ENCODE measurements at places on chromosomes 3 and 15. TPM values are rescaled to one million over a fixed set of nuclear protein-coding genes. Genes with fewer than 3 reads are reported as not detected.
A peak's percentile ranks its signal among the peaks of the same experiment; 100 is the strongest.

TMEM207 gene
- not detected for total RNA-seq

DNA sequence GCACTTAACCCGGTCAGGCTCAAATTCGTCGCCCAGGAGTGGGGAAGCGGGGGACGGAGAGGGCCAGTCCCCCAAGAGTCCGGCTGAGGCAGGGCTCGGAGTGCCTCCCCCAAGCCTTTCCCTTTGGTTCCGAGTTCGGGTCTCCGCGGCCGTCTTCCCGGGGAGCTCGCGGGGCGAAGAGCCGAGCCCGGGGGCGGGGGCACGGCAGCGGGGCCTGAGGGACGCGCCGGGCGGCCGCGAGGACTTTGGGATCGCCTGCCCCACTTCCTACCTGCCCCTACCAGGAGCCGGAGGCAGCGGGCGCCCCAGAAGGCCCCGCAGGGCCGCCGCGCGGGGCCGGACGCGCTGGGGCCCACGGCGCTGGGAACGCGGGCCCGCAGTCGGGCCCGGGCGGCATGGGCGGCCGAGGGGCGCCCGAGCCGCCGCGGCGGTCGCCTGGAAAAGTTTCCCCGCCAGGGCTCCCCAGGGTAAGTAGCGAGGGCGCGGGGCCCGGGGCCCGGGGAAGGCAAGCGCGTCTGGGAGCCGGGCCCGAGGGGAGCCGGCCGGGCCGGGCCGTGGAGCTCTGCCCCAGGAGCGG is 2.8 kb downstream of the FURIN start:
- H3K4me1 ChIP-seq = peaks cover 39% of the 10 kb centered on the region
- no peaks in the 10 kb centered on the region for H3K36me3 ChIP-seq
- no peaks in the 10 kb centered on the region for H3K27me3 ChIP-seq
- peak; percentile 62 for DNase-seq
- peak overlapping the region; percentile 93 for H3K27ac ChIP-seq

FBXW12 gene
- not detected for total RNA-seq

- no peak overlapping the region for H3K4me3 ChIP-seq
- no peaks in the 10 kb centered on the region for H3K36me3 ChIP-seq
- no peak for DNase-seq
- H3K27me3 ChIP-seq = no peaks in the 10 kb centered on the region
- H3K27ac ChIP-seq = no peak overlapping the region
Observed at GRCh38 chr3:61778095-61778494, 216.7 kb downstream of the PTPRG start.

DNA sequence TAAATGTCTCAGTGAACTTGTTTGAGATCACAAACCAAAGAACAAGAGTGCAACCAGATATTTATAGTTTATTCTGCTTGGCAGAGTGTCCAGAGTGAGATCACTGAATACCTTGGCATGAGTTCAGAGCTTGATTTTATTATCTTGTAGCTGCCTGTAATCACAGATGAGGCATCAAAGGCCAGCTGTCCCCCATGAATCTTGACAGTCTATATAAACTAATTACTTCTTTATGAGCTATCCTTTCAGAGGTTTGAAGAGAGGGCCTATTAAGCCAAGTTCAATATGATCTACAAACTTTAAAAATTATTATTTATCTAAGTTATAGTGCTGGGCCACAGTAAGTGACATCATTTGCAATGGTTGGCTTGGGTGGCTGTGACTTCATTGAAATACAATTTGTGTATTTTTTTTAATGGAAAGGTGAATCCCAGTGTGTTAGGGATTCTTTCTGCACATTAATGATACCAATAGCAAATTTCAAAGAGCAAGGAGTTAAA is 251.5 kb downstream of the CLSTN2 start:
- no peak for DNase-seq
- no peaks in the 10 kb centered on the region for H3K36me3 ChIP-seq
- H3K27ac ChIP-seq = peak overlapping the region; percentile 80
- peak overlapping the region; percentile 28 for H3K4me3 ChIP-seq
- H3K4me1 ChIP-seq = peaks cover 60% of the 10 kb centered on the region
- H3K27me3 ChIP-seq = no peaks in the 10 kb centered on the region

DNA sequence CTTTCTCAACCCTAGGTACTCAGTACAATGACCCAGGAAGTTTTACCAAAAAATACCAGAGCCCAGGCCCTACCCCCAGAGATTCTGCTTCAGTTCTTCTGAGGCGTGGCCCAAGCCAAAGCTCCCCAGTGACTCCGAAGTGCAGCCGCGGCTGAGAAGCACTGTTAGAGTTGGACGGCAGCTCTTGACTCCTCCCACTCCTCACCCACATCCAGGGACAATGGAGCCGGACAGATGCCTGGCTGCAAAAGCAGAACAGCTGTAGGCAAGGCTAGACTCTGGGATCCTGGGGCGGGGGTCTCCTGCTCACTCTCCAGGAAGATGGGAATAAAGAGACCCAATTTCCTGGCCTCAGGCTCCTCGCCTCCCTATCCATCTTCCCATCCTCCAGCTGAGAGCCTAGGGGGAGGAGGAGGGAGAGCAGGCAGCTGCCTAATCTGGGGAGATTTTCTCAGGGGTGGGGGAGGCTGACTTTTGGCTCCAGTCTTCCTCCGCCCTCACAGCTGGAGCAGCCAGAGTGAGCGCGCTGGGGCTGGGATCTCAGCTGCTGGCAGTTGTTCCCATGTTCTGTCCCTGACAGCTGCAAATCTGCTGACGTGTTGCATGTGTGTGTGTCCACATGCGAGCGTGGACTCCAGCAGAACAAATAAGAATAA is 223.8 kb downstream of the OPA1 start:
- H3K4me1 ChIP-seq = peaks cover 6% of the 10 kb centered on the region
- no peak overlapping the region for H3K4me3 ChIP-seq
- H3K27me3 ChIP-seq = no peaks in the 10 kb centered on the region
- no peaks in the 10 kb centered on the region for H3K36me3 ChIP-seq

RGMA gene
- 66.6 TPM for total RNA-seq

DNA sequence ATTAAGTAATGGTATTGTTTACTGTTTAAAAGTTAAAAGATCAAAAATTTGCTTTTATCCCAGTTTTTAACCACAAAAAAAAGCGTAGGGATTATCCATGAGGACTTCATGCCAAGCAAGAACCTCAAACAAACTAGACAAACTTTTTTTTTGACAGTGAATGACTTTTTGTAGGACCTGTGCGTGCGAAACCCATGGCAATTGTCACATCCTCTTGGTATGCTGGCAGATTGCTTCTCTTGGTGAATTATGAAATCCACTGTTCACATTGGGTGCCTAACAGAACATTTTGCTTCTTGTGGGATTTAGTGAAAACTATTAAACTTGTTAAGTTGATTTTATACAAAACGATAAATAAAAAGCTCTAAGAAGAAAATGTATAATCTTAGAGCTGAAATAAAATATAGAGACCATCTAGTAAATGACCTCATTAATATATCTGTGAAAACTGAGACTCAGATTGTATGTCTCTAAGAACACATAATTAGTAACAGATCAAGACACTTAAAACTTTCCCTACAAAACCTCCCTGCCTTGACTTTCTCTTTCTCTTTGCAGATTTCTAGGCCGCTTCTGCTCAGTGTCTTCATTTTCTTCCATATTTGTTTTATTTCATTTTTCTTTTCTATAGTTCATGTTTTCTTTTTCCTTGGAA is 87.3 kb upstream of the CGNL1 start:
- H3K4me1 ChIP-seq = no peaks in the 10 kb centered on the region
- H3K4me3 ChIP-seq = no peak overlapping the region
- H3K27me3 ChIP-seq = no peaks in the 10 kb centered on the region
- DNase-seq = no peak
- peaks cover 2% of the 10 kb centered on the region for H3K36me3 ChIP-seq
- H3K27ac ChIP-seq = no peak overlapping the region

All from psoas muscle (tissue), 8 donors.